ENCODE measurements at places on chromosomes 11 and 22.

GRCh38 chr11:1348796-1349326 lies 39.4 kb upstream of the TOLLIP start:
- DNase-seq = no peak

- no peak for DNase-seq
Measured at GRCh38 chr11:35554491-35555437, 29.3 kb upstream of the PAMR1 start.

- no peak for DNase-seq
Measured at GRCh38 chr22:43858156-43858895, 4.0 kb downstream of the SULT4A1 start.

DNA sequence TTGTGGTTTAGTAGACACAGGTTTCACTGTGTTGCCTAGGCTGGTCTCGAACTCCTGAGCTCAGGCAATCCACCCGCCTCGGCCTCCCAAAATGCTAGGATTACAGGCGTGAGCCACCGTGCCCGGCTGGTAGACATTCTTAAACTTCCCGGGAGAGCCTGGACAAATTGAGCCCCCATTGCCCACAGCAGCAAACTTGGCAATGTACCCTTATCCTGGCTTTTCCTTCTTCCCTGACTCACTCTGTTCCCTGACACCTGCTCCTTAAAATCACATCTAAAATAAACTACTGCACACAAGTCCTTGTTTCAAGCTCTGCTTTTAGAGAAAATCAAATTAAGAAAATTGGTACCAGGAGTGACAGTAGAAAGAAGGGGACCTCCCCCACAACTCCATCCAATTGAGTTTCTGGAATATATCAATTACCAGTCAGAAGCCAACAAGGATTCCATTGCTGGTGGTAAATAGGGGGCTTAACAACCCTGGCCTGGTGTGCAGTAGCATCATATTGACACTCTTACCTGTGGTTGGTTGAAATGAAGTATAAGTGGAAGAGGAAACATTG lies 7.4 kb upstream of the MCHR1 start:
- DNase-seq = no peak

DNA sequence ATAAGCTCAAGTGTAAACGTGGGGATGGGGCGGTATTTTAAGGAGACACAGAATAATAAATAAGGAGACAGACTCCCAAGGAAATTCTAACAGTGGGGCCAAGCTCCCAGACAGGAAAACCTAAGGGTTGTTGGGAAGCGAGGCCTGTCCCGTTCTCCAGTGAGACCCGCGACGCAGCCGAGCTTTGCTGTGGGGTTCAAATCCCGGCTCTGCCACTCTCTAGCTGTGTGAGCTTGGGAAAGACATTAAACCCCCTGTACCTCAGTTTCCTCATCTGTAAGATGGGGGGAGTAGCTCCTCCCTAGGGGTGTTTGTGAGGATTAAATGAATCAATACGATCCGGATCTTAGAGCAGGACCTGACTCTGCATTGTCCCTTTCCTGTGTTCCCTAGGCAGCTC lies 106.8 kb downstream of the TRIM29 start:
- DNase-seq = no peak

DNA sequence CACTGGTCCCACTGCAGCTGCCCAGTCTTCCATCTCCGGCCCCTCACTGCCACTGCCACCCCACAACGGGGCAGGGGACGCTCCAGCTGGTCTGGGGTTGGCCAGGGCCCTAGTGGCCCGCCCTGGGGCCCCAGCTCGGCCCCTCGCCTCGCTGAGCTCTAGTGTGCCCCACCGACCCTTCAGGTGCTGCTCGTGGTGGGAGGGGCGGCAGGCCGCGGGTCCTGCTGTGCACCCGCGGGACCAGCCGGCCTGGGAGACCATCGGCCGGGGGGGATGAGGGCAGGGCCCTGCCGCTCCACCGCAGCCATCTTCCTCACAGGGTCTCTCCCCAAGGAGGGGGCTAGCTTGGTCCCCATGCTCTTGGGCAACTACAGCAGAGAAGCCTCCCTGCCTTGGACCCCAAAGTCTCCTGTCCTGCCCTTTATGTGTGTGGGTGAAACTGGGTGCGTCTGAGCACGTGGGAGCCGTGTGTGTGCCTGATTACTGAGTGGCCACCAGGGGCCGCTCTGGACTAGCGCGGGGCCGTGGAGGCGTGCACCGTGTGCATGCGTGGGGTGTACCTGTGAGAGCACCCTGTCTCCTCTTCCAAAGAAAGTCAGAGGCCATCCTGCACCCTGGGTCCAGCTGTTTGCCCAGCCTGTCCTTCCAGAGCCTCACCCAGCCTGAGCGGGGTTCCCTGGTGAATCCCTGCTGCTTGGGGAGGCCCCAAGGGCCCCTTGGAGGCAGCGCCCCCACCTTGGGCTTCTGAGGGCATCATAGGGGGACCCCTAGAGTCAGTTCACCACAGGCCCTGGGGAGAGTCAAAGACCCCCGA lies 6.0 kb upstream of the ACR start:
- peak; percentile 73 for DNase-seq

GRCh38 chr11:135073381-135073780 lies 661.3 kb upstream of the B3GAT1 start:
- DNase-seq = no peak

- no peak for DNase-seq
Measured at GRCh38 chr11:59175091-59175501, 3.2 kb downstream of the DTX4 start.

DNA sequence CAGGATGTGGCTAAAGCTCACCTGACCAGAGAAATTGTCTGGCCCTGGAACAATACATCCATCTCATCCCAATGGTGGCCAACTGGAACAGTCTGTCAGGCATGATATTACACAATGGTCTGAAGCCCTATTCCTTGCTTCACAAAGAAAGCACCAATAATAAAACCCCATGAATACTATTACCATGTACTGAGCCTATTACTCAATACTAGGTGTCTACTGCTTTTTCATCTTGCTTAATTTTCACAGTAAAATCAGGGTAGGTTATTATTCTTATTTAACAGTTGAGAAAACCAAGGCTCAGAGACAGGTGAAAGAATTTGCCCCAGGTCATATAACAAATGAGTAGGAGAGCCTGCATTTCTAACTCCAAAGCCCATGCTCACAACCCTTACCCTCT lies 68.9 kb upstream of the CAPRIN1 start:
- no peak for DNase-seq

- DNase-seq = no peak
Measured at GRCh38 chr11:111269146-111269868, 23.8 kb downstream of the POU2AF2 start.

DNA sequence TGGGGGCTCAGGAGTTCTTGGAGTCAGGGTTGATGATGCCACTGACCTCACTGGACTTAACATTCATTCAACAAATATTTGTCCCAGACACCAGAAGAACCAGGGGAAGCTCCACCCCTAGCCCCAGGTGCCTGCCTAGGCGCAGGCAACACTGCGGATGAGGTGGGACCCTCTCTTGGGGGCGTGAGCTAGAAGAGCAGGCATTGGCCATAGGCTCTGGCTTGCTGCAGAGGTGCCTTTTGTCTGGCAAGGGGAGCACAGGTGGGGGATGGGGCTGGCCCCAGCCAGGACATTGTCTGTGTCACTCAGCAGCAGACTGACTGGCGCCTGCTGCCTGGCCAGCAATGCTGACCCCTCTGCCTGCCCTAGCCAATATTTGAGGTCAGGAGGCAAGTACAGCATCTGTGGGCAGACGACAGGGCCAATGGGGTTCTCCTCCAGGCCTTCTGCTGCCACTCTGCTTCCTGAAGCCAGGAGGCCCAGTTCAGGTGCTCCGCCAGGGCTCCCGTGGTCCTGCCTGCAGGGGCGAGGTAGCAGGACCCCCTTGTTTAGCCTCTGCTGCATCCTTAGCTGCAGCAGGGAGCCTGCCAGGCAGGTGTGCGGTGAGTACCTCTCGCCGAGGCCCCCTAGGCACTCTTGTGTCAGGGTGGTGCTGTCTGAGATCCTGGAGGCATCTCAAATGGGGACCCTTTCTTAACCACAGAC lies 4.0 kb downstream of the LINC01488 start:
- no peak for DNase-seq

- DNase-seq = no peak
Measured at GRCh38 chr11:71190551-71190950, 61.8 kb downstream of the SHANK2 start.

GRCh38 chr11:87020764-87021365 lies 16.9 kb upstream of the TMEM135 start:
- DNase-seq = no peak

GRCh38 chr11:111526501-111526900 lies 11.9 kb downstream of the HOATZ start:
- DNase-seq = peak; percentile 9

- DNase-seq = peak; percentile 41
Measured at GRCh38 chr11:119144825-119145486, 3.9 kb upstream of the ABCG4 start.

DNA sequence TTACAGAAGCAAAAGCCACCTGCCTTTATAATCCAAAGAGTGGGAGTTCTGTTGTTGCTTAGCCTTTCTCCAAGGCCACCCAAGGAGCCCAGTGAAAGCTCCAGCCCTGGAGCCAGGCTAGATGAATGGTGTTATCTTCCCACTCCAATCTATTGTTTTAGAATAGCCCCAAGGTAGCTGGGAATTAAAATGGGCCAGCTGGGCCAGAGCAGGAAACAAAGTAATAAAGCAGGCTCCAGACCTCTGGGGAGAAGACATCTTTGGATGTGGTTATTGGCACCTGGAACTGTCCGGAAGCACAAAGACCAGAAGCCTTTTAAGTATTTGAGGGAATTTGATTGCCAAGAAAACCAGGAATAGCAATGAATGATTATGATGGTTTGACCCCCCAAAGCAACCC lies 8.8 kb downstream of the C11orf96 start:
- DNase-seq = no peak

DNA sequence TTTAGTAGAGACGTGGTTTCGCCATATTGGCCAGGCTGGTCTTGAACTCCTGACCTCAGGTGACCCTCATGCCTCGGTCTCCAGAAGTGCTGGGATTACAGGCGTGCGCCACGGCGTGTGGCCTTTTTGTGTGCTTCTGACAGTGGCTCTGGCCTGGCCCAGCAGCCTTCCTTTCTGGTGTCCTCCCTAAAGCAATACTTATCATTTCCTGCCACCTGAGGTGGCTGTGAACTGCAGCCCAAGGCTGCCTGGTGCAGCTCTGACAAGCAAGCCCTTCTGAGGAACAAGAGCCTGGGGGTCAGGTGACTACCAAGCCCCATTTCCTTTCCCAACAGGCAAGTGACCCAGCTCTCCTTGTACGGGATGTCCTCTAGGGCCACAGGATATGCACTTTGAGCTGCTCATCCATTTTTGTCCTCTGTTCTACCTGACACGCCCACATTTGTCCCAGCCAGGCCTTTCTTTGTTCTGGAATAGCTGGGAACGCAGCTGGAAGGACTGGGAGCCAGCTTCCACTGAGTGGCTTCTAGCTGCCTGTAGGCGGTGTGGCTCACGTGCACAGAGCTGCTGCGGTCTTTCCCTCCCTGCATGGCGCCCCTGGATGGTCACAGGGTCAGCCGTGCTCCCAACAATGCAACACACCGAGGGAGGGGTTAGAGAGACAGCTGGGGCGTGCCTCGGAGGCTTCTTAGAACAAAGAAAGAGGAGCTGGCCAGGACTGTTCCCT lies 12.3 kb upstream of the BID start:
- no peak for DNase-seq

DNA sequence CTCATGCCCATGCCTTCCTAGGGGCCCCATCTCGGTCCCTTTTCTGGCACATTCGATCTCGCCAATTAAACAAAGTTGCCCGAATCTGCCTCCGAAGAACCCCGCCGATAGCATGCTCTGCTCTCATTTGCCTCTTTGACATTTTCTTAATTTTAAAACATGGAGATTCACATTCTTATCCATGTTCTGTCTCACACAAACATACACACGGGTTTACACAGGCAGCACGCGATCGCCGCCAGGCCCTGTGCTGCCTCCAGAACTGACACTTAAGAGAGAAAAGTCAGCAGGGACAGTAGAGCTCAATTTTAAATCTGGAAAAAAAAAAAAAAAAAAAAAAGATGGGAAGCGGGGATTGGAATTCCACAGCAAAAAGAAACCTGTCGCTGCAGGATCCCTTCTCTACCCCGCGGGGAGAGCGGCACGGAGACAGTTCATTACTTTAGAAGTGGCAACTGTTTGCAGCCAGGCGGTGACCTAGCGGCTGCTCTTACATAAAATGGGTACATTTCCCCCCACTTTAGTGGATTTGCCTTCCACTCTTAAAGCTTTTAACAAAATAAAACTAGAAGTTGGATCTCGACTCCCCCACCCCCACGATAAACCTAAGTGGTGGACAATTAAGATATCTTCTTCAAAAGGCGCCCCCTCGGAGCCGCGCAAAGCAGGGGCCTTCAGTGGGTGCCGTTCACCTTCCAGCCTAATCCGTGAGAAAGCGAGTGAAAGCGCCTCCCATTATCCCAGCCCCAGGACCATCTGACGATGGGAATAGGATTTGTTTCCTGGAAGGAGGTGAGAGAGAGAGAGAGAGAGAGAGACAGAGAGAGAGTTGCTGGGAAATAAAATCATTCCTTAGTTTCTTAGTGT lies 13.7 kb downstream of the PAX6 start:
- DNase-seq = no peak

GRCh38 chr11:117437791-117438130 lies 110.1 kb downstream of the CEP164 start:
- no peak for DNase-seq

DNA sequence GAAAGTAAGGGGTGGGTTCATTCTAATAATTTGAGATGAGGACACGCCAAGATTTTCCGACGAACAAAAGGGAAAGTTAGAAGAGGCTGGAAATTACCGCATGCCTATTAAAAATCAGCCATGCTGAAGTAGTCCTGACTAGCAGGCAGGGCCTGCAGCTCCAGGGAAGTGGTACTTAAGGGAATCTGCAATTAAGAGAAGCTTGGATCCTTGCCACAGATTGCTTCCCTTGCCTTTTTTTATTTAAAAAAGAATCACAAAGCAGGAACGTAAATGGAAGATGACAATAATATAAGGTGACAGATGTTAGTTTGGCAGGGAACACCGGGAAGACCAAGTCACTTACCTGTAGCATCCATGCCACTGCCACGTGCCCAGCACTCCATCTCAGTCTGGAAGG lies 359.3 kb downstream of the CADM1 start:
- no peak for DNase-seq

DNA sequence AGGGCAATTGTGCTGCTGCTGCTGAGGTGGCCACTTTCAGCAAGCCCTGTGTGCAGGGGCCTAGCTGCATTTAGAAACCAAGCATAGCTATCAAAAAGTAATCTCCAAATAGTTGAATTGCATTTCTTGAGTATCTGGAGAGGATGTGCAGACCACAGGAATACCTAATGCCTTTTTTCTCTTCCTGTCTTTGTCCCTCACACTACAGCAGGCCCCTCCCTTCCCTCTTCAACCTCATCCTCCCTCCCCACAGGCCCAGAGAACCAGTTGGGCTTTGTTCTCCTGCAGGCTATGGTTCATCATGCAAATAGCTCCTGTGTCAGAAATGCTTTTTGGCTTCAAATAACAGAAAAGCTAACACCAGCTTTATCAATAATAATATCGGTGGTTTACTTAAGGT lies 47.7 kb downstream of the DKK3 start:
- peak; percentile 37 for DNase-seq

GRCh38 chr11:10625281-10625981 lies 57.0 kb upstream of the LYVE1 start:
- DNase-seq = no peak

- no peak for DNase-seq
Measured at GRCh38 chr22:47191671-47192650, 429.5 kb downstream of the TBC1D22A start.

All from CD4-positive, alpha-beta T cell treated with Interleukin-10 for 1 hour (primary cell).